Stimulated activated effector memory CD8-positive, alpha-beta T cell treated with anti-CD3 and anti-CD28 coated beads, Interleukin-12 subunit alpha, Interleukin-12 subunit beta, amount 100 ng/mL, for 72 hours (primary cell): ENCODE measurements at places on chromosomes 2 and 18.

GRCh38 chr18:30766053-30766452, 276.5 kb downstream of the DSC3 start:
- no peak for DNase-seq

DNA sequence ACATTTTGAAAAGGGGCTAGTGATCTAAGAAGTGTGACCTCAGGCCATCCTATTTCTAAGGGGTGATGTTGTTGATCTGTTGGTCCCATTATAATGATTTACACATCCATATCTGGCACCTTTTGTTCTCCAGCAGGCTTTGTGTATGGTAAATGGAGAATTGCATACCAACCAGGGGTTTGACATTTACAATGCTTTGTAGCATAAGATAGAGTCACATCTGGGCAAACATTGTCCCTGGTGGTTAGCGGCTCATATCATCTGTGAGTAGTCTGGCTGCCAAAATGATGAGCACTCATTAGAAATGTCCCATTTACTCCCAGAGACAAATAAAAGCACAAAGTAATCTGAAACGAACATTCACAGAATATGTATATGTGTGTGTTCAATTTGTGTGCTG, 1775.5 kb upstream of the CELF4 start:
- no peak for DNase-seq

- no peak for DNase-seq
Measured at GRCh38 chr2:168030862-168031624, 216.4 kb downstream of the STK39 start.

DNA sequence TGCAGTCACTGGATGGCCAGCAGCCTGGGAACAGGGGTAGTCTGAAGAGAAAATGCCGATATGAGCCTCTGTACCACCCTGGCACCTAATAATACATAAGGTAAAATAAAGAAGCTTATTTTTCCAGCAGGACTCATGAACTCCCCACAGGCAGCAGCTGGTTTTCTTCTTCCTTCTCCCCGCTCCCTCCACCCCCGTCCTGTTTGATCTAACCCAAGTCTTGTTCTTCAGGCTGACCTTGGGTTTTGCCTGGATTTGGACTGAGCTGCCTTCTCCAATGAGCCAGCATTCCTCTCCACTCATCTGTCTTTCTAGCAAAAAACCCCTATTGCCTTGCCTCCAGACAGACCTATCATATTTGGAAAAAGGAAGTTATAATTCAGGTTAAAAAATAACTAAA, 111.8 kb downstream of the CELF4 start:
- no peak for DNase-seq

- no peak for DNase-seq
Measured at GRCh38 chr18:68394705-68395104, 320.2 kb downstream of the TMX3 start.

- DNase-seq = no peak
Measured at GRCh38 chr2:1945819-1946218, 201.5 kb upstream of the PXDN start.

- DNase-seq = no peak
Measured at GRCh38 chr2:236517251-236518031, 52.2 kb upstream of the ACKR3 start.

GRCh38 chr2:98465456-98466226, 21.0 kb downstream of the INPP4A start:
- DNase-seq = no peak

DNA sequence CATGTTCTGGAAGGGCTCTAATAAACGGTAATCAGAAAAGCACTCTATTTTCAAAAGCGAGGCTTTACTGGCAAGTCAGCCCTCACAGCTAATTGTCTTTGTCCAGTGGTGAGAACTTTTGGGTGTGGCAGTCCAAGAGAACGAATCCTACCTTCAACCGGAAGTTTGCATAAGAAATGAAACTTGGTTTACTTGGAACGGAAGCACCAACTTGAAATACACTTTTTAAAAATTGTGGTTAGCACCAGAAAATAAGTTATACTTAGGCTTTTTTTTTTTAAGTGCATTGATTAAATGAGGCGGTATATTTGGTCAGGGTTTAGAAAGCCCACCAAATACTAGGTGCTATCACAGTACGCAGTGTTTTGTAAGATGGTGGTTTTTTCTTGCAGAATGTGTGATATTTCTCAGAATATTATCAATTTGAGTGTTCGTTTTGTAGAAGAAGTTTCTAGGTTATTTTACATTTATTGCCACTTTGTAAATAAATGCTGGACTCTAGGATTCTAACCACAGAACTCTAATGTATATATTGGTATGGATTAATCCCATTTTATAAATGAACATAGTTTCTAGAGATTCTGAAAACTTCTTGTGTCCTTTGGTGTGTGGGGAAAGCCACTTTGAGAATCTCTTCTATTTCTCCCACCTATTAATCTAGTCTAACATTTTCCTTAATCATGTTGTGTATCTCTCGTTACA, 1.2 kb downstream of the MYL12A start:
- no peak for DNase-seq

DNA sequence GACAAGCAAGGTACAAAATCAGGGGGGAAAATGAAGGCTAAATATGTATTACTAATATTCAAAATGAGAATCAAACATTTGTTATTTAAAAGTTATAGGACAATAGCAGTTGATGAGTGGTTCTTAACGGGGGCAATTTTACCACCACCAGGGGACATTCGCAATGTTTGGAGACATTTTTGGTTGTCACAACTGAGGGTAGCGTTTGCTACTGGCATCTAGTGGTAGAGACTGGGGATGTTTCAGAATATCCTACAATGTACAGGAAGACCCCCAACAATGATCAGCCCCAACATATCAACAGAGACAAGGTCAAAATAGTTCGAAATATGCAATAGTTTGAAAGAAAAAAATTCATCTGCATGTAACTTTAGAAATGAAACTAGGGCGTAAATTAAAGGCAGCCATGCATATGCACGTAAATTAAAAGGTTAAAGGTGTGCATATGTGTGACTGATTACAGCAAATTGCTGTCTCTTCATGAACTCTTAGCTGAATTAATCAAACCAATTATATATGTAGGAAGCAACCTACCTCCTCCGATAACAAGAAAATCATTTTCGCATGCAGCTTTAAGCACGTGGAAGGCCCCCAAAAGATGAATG, 61.2 kb upstream of the CUL3 start:
- no peak for DNase-seq

DNA sequence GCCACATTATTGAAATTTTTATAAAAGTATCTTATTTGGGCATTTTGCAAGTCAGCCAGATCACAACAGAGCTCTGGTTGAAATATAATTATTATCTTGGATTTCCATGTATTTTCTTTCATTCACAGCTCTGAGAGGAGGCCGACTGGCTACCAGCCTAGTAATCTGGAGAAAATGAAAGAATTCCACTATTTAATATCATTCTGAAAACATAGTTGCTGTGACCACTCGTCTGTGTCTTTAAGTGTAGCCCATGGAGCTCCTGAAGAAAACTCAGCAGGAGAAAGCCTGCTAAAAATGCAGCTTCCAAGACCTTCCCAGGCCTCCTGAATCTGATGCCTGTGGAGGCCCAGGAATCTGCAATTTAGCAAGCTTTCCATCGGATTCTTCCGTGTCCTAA, 114.7 kb downstream of the SH3BP4 start:
- no peak for DNase-seq

GRCh38 chr2:25302758-25303375, 38.9 kb downstream of the DNMT3A start:
- no peak for DNase-seq

DNA sequence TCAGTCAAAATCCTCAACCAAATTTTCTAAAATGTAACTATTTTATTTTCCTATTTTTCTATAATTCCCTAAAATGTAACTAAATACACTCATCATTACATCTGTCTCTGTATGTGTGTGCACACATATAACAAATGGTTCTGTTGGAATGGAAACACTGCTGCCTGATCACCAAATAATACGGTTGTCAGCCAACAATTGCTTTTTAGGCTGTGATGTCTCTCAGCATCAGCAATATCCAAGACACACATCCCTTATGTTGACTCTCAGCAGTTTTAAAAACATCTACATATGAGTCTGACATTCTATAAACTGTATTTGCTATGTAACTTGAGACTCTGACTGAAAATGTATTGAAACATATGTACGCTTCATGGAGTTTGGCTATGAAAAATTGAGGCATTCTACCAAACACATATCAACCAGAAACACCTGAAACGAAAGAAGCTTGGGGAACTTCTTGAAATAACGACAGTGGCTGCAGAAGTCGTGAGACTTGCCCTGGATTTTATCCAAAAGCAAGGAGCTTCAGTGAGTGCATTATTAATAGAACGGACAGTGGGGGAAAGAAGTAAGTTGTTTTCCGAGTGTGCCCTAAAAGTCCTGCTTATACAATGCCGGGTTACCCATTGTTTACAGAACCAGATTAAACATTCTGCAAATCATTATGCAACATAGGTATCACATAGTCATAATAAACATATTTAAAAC, 110.2 kb upstream of the ITGB6 start:
- DNase-seq = no peak

GRCh38 chr2:56288838-56289580, 105.2 kb downstream of the CCDC85A start:
- no peak for DNase-seq

DNA sequence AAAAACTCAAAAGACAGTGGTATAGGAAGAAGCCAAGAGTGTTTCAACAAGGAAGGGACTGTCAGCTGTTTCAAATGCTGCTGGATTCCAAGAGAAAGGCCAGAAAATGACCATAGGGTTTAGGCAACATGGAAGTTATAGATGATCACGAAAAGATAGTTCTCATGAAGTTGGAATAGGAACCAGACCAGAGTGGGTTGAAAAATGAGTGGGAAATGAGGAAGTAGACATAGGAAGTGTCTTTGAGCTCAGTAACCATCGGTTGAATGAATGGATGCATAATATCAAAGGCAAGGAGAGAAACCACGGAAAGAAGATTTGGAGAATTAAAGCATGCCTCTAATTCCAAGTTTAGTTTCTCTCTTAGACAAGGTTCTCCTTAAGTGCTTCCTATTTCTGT, 1.3 kb downstream of the NCAPH start:
- DNase-seq = no peak

GRCh38 chr18:78792736-78793135, 186.9 kb upstream of the SALL3 start:
- no peak for DNase-seq

DNA sequence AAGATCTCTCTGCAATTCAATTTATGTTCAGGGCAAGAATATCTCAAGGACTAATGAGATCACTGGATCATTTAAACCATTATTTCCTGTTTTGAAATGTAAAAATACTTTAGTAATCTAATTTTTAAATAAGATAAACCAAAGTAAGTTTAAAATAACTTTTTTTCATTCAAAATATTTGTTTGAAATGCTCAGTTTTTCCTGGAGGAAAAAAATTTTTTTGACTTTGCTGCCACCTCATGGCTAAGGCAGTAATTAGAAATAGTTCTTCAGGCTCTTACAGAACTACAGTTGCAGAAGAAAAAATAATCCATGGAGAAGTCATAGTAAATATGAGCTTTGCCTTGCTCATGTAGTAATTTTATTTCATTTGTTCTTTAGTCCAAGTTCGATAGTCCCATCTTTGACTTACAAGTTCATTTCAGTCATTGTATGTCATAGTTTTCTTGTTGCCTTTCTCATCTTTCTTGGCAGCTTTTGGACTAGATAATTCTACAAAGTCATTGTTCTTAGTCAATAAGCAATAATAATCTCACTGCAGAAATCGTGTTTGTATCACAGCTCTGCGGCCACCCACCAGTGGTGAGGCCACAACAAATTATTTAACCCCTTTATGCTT, 127.4 kb downstream of the DPP4 start:
- DNase-seq = no peak

DNA sequence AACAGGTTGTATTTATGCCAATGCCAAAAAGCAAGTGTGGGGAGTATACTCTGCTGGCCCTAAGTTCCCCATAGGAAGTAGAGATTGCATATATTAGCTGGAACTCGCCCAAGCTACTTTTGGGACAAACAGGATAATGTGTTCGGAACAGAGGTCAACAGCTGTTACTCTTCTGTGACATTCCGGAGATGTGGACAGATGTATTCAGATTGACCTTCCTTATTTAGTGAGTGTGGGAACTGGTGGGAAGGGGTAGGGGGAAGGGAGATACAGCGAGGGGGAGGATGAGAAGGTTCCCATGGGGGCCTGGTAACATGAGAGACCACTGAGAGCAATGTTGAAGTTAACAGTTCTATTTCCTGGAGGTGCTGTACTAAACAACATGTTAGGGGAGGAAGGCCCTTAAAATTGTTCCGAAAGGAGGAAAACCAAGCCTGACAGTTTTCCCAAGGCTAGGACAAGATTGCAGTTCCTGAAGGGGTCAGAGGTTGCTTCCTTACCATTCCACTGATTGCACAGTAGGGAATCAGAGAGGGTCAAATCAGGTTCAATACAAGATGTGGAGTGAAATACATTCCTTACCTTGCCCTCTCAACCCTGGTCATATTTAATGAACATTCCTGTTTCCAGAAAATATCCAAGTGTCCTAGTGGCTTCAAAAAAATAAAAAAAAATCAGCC, 14.3 kb upstream of the CD28 start:
- DNase-seq = no peak

DNA sequence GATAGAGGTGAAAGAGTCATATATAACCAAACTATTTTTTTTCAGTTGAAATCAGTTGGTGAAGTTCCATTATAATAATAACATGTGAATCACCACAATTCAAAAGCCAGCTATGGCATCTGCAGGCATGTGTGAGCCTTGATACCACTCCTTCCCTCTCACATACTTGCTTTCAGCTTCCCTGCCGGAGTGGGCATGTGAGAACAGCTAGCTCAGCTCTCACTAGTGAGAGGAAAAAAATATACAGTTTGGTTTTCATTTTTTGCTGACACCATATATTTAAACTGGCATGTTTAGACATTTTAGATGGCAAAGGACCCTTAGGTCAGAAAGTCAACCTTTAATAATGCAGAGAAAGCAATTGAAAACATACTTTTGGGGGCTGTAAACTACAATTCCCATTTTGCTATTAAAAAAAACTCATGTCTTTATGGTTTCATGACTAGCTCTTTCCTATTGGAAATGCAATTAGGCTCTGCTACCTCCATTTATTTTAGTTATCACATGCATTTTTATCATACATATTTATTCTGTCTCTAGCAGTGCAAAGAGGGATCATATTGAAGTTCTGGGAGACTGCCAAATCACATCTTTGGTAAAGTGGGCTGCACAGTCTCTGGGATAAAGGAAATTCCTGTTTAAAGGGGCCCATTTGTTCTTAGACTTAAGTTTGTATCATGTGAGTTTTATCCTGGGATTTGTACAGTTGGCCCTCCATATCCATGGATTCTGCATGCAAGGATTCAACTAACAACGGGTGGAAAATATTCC, 33.2 kb upstream of the SLC40A1 start:
- no peak for DNase-seq

GRCh38 chr2:74632939-74633312, 15.2 kb downstream of the M1AP start:
- no peak for DNase-seq

- DNase-seq = no peak
Measured at GRCh38 chr2:128404709-128405466, 86.2 kb upstream of the HS6ST1 start.

DNA sequence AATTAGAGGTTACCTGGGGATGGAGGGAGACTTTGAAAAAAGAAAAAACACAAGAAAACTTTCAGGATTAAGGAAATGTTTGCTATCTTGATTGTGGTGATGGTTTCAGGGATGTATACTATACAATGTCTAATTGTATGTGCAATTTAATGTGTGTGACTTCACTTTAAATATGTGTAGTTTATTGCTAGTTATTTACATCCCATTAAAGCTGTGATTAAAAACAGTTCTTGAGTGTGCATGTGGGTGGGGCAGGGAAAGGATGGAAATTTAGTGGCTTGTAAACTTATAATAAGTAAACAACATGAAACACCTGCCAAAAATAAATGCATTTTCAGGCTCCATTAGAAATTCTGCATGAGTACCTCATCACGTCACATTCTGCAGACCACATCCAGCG, 167.0 kb downstream of the MYO5B start:
- DNase-seq = no peak

GRCh38 chr2:237896956-237897355, 37.5 kb downstream of the RAMP1 start:
- DNase-seq = no peak
